Sigmoid colon (tissue), 7 donors: ENCODE measurements at places on chromosomes 3 and 15. TPM values are rescaled to one million over a fixed set of nuclear protein-coding genes. Genes with fewer than 3 reads are reported as not detected.
A peak's percentile ranks its signal among the peaks of the same experiment; 100 is the strongest.

- DNase-seq, result no peak
Measured at GRCh38 chr3:189626286-189626685, 4.9 kb upstream of the TP63 start.

ANKRD34C gene
- not detected for total RNA-seq

- no peak for DNase-seq
Measured at GRCh38 chr3:62975566-62975965, 100.3 kb upstream of the CADPS start.

SPTBN5 gene
- 0.16 TPM for total RNA-seq

LIPH gene
- 0.36 TPM for total RNA-seq

DNA sequence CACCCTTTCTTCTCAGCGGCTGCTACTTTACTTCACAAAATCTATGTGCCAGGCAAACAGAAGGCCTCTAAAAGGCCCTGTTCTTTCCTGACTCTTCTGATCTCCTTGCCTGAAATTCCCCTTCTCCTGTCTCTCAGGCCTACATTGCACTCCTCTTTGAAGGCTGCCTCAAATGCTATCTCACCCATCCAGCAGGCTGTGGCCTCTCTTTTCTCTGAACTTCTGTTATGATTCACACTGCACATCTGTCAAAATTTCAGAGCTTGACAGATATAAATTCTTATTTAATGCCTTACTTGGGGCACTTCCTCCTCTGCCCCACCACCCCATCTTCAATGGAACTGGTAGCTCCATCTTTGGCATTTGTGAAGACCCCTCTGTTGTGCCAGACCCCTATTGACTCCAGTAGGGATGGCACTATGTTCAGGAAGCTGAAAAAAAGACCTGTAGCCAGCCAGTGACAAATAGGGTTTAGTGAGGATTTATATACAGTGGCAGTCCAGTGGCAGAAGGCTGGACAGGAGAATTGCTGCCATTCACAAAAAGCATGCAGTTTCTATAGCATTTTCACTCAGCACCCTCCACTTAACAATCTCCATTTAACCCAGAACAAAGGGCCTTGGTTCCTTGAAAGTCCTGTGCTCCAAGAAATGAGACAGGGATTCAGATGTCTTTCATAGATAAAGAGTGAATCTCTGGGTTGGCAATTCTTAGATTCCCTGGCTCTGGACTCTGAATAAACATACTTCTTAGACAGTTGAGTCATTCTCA lies 415.8 kb upstream of the GRM7 start:
- DNase-seq, result no peak

DNA sequence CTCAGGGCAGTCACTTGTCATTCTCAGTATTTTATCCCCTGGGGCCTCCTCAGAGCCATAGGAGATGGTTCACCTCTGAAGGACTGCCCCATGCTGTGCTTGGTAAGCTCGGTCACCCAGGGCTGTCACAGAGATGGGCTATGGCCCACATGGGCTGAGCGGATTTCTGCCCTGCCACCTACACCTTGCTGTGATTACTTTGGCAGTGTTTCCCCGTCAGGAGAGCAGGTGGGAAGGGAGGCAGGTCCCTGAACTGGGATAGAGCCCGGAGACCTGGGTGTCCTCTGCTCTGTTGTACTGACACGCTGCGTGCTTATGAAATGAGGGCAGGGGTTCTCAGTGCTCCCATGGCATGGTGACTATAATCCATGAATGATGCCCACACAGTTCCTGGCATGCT lies 48.9 kb downstream of the APBA2 start:
- peak; percentile 39 for DNase-seq

- DNase-seq, result no peak
Measured at GRCh38 chr3:130950641-130951040, 56.8 kb downstream of the ATP2C1 start.
